ENCODE measurements at places on chromosomes 4 and X. TPM values are rescaled to one million over a fixed set of nuclear protein-coding genes. Genes with fewer than 3 reads are reported as not detected.

DNA sequence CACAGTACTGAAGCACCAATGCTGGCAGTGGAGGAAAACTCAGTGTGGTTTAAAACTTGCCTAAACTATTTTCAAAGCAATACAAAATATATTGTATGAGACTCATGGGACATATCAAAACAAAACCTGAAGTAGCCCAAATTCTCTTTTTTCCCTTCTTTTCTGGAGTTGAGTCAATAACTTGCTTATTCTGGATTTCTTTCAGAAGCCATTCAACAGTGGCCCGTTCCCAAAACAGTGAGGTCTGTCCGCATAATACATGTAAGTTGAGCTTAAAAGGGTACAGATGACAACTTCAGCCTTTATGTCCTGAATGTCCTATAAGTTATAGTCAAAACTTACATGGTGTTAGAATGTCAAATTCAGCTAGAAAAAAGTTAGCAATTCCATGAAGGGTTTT is 100.8 kb downstream of the SHISA3 start:
- no peak for DNase-seq

GRCh38 chrX:129791336-129791735 is 11.6 kb downstream of the SASH3 start:
- DNase-seq: no peak

DNA sequence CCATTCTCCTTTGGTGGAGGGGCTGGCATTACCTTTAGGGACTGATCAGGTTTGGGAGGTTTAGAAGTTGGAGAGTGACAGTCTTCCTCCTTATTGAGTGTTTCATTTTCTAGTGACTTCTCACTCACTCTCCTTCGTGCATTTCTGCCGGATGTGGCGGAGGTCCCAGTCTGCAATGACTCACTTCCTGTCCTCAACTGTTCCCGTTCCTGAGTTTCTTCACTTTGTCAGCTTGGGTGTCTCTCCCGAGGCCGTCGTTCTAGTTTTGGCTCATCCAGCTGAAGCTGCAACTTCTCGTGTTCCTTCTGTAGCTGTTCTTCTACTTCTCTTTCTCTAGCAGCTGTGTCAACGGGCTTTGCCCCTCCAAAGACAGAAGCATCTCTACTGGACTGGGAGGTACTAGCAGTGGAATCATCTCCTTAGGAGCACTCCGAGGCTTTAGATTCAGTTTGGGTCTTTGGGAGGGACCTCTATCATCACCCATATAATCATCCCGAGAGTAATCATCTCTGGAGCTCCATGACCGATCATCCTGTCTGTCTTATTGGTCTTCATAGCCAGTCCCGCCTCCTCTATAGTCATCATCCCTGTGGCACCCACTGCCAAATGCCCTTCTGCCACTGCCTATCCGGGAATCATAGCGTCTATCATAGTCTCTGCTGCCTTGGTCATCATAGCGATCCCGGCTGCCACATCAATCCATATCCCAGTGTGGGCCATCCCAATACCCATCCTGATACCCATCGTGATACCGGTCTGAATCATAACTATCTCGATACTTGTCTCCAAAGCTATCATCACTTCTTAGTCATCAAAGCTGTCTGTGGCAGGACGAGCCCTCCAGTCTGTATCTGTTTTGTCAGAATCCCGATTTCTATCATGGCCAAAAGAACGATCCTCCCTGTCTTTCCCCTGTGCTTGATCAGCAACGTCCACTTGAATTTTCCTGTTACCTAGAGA is 35.3 kb upstream of the VSIG4 start:
- no peak for DNase-seq

DNA sequence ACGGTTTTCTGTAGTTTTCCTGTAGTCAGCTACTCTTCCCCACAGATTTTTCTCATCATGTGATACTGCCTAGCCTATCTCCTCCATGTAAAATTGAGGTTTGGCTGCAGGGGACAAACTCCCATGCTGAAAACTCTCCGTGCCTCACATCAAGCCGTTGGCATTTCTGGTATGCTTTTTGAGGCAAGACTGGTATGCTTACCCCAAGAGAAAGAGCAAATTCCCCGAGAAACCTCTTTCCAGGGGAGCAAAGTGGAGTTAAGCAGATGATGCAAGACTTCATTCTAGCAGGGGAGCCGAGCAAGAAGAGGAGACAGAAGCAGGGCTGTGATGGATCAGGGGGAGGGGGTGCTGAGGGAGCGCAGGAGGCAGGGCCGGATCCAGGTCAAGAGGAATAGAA is 4.8 kb downstream of the SOWAHD start:
- DNase-seq: no peak

- DNase-seq: no peak
These were observed 33.1 kb downstream of the PDK3 start for GRCh38 chrX:24498181-24498580.

DNA sequence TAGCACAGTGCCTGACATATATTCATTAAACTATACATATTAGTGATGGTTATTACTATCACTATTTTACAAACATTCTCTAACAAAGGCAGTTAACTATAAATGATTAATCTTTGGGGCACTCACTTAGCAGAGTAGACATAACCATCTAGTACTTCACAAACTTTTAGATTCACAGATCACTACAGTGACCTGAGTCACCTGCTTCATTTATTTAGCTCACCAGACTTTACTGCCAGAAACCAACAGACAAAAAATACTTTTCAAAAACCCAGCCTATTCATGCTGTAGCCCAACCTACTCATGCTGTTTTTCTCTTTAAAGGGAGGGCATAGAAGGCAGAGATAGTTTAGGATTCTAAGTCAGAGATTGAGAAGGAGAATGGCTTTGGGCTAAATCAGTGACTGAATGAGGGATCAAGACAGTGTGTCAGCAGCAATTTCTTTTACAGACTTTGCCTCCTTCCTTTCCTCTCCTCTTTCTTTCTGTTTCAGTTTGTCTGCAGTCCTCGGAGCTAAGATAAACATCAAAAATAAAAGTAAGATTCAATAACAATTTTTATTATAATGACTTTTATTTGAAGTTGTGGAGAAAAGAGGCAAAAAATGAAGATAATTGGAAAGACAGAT is 34.7 kb upstream of the PDE5A start:
- DNase-seq: no peak

Gene SPANXA2
- total RNA-seq: not detected

Gene COL4A6
- 0.28 TPM for total RNA-seq
